ENCODE measurements at places on chromosomes 16 and 17.

DNA sequence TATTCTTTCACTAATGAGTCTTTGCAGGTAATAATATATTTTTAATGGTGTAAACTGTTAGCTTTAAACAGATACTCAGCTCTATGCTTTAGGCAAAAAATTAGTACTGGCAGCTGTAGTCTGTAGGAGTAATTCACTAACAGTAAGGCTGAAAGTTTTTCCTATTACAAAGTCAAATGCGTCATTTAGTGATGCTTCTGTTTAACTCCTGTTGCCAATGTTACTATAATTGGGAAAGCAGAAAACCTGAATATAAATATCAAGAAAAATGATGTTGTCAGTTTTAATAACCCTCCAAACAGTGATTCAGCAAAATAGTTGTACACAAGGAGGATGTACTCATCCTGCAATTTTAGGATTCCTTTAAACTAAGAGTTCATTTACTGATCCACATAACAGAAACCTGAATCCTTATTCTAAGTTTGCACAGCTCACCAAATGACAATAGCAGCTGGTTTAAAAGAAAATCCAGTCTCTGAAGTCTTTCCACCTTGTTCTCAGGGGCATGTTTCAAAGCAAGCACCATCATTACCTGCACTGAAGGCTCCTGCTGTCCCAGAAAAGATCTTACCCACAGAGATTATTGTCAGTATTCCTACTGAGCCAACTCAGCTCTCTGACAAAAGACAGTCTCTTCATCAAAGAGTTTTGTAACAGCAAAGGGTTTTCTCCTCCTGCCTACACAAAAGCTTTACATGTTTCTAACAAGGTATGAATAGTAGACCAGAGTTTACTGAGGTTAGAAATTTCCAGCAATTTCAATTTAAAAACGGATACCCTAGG lies 4.2 kb downstream of the CDR2 start:
- DNase-seq = no peak

- DNase-seq = no peak
These were observed 46.4 kb downstream of the DNAH3 start for GRCh38 chr16:21103941-21104860.

DNA sequence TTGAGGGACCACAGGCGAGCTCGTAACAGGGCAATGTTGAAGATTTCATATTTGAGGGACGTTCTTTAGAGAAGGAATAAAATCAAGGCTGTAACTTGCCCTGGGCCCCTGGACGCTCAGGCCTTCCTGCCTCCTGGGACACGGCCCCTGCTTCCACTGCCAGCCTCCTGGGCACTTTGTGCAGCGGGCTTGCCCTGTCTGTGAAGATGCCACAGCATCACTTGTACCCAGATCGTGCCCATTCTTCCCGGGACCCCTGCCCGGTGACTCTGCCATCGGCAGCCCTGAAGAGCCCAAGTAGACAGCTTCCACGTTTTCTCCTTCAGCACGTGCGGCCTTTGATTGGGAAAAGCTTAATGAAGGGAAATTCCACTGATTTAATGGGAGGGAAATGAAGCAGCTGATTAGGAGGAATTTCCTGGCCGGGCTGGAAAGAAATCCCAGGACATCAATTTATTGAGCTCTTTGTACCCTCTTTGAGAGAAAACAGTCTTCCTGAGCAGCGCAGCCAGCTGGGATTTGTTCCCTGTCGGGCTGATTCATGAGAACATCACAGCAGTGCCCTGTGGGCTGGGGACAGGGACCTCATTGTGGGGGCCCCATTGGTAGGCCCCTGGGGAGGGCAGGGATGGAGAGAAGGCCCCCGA lies 71.5 kb downstream of the CRISPLD2 start:
- DNase-seq = no peak

DNA sequence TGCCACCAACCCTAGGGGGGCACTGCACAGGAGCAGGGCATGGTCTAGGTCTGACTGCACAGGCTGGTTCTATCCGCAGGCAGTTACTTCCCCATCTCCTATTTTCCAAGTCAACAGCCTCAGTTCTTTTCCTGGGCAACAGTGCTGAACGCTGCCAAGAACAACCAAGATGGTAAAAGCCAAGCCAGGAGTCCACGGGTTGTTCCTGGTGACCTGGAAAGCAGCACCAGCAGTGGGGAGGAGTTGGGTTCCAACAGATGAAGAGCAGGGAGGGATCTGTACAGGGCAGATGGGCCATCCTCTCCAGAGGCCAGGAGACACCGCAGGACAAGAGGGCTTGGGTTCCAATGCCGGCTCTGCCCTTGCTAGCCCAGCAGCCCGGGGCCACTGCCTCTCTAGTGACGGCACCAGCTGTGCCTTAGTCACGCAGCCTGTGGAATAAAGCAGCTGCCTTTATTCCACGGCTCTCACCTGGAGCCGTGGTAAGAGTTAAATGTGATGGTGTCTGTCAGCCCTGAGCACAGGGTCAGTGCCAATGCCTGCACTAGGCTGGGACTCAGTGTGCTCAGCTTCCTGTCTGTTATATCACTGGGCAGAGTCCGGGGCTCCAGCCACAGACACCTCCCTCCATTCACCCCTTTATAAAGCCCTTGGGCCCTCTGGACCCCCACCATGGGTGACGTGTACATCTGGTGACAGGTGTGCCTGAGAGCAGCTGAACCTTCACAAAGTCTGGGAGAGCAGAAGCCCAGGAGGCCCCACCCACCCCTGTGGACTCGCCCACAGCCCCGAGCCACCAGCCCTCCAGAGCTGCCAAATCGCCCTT lies 44.9 kb downstream of the MARF1 start:
- DNase-seq = no peak

GRCh38 chr17:57425431-57425830 lies 169.1 kb downstream of the MSI2 start:
- no peak for DNase-seq

GRCh38 chr17:28413804-28414203 lies 7.8 kb upstream of the SLC46A1 start:
- DNase-seq = no peak

GRCh38 chr17:66750781-66751543 lies 84.0 kb upstream of the CACNG5 start:
- no peak for DNase-seq

DNA sequence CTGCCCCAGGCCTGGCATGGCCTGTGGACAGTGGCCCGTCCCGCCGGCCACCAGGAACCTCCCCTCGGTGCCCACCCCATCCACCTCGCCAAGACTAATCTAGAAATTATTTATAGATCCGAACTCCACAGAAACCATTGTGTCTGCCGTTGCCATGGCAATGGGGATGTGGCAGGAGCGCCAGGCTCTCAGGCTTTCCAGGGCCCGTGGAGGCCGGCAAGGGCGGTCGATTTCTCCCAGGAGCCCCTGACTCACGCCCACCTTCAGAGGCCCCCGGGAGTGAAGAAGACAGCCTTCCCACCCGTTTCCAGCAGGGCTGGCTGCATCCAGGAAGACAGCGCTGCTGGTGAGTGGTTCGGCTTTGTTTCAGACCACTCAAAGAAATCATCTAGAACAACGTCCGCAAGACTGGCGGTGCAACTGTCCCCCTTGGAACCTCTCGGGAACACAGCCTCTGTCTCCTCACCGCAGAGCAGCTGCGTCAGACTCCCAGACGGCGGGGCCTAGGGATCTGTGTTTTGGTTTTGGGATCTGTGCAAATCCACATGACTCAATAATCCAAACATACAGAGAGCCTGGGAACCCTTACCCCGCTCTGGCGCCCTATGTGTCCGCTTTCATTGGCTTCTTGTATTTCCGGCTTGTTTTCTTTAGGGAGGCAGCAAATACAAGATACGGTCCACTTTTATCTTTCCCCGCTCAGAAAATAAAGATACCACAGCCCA lies 48.5 kb upstream of the ZCCHC14 start:
- DNase-seq = no peak

- no peak for DNase-seq
These were observed 125.7 kb downstream of the COPRS start for GRCh38 chr17:31733326-31733725.

- no peak for DNase-seq
These were observed 42.8 kb upstream of the RAI1 start for GRCh38 chr17:17638467-17638866.

GRCh38 chr17:13176436-13176835 lies 158.6 kb upstream of the ELAC2 start:
- no peak for DNase-seq

DNA sequence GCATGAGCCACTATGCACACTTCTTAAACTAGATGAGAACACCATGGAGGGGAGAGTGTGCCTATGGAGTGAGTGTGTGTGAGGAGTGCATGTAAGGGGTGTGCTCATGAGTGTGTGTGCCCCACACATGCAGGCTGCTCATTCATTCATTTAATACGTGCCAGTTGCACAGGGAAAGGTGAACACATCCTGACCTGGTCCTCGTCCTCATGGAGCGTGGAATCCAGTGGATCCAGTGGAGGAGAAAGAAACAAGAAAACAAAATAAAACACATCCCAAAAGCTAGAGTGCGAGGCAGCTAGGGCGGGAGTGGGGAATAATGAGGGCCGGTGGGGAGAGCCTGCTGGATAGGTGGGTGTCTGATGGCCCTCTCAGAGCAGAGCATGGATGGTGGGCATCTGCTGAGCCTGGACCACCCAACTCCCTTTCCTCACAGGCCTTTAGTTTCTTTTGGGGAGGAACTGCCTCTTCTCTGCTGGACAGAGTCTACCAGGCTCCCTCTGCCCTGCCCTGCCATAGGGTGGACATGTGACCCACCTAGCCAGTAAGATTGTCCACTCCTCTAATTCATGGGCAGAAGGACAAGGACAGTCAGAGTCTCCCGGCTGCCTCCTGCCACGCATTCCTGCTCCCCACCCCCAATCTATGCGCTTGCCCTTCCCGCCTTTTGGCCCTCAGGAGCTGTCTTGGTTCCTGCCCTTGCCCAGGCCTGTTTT lies 204.3 kb downstream of the RAB11FIP4 start:
- DNase-seq = no peak

DNA sequence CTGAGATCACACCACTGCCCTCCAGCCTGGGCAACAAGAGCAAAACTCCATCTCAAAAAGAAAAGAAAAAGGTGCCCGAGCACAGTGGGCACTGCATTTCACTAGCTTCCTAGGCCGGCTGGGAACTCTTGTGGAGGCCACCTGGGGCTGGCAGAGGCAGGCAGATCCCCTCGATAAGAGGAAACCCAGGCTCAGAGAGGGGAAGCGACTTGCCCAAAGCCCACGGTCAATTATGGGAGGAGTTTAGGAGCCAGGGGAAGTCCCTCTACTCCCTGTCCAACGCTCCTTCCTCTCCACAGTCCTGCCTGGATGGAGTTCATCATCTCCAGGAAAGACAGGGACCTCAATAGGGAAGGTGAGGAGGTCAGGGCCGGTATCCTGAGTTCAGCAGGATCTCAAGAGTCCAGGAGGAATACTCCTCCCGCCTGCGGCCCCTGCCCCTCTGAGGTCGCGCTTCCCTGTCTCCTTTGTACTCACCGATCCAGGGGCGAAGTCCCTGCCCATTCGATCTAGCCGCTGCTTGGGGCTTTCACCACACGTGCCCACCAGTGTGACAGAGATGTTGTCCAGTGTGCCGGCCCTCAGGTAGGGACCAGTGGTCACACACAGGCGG lies 841 bp downstream of the ALOXE3 start:
- DNase-seq = no peak

GRCh38 chr17:64260886-64261285 lies 2.2 kb downstream of the TEX2 start:
- DNase-seq = no peak

DNA sequence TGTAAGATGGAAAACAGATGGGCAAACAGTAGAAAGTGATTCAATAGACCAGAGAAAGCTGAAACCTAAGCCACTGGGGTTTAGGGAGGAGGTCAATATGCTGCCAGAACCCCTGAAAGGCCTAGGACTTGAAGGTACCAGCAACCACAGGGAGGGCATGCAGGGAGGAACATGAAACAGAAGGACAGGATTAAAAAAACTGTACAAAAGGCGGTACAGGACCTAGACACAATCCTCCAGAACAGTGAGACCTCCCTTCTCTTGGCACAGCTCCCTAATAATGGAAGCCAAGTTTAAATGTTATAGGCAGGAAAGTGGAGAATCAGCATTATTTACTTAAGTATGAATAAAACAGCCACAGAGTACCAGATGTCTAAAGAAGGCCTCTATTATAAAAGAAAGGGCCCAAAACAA lies 105.5 kb downstream of the SPAG9 start:
- DNase-seq = no peak

DNA sequence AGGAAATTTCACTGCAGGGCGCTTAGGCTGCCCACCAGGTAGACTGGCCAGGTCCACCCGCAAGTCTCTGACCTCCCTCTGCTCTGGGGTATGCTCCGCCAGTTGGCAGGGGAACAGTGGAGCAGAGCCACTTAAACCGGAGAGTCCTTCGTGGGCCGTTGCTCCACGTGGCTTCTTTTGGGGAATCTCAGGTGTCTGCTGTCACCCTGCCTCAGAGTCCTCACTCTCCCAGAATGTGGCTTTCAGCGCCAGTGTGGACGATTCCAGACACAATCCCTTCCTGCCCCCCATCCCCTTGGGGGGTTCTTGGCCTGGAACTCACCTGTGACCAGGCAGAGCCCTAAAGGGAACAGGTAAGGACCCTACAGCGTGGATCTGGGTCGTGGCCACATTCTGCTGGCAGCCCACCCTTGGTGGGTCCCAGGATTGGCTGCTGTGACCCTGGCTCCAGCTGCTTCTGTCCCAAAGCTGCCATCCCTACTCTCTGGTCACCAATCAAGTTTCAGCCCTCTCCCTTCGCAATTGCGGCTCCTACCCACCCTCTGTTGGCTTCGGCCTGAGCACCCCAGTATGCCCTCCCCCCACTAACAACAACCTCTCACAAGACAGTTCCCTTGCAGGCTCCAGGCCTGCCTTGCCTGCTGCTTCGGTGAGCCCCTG lies 22.2 kb downstream of the DHRS7C start:
- DNase-seq = no peak

DNA sequence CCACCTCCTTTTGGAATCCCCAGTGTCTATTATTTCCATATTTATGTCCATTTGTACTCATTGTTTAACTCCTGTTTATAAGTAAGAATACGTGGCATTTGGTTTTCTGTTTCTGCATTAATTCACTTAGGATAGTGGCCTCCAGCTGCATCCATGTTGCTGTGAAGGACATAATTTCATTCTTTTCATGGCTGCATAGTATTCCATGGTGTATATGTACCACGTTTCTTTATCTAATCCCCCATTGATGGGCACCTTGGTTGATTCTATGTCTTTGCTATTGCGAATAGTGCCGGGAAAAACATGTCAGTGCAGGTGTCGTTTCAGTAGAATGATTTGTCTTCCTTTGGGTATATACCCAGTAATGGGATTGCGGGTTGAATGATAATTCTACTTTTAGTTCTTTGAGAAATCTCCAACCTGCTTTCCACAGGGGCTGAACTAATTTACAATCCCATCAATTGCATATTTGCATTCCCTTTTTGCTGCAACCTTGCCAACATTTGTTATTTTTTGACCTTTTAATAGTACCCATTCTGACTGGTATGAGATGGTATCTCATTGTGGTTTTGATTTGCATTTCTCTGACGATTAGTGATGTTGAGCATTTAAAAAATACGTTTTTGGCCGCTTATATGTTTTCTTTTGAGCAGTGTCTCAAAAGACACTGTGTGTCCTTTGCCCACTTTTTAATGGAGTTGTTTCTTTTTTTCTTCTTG lies 373.2 kb upstream of the TNRC6C start:
- no peak for DNase-seq

GRCh38 chr16:87945351-87946042 lies 5.7 kb upstream of the BANP start:
- no peak for DNase-seq
